ENCODE measurements at places on chromosomes 7 and 10.

GRCh38 chr10:88089498-88089897 lies 226.1 kb downstream of the PTEN start:
- DNase-seq = no peak

- no peak for DNase-seq
These were observed 2.5 kb upstream of the TMEM178B start for GRCh38 chr7:141071260-141071854.

DNA sequence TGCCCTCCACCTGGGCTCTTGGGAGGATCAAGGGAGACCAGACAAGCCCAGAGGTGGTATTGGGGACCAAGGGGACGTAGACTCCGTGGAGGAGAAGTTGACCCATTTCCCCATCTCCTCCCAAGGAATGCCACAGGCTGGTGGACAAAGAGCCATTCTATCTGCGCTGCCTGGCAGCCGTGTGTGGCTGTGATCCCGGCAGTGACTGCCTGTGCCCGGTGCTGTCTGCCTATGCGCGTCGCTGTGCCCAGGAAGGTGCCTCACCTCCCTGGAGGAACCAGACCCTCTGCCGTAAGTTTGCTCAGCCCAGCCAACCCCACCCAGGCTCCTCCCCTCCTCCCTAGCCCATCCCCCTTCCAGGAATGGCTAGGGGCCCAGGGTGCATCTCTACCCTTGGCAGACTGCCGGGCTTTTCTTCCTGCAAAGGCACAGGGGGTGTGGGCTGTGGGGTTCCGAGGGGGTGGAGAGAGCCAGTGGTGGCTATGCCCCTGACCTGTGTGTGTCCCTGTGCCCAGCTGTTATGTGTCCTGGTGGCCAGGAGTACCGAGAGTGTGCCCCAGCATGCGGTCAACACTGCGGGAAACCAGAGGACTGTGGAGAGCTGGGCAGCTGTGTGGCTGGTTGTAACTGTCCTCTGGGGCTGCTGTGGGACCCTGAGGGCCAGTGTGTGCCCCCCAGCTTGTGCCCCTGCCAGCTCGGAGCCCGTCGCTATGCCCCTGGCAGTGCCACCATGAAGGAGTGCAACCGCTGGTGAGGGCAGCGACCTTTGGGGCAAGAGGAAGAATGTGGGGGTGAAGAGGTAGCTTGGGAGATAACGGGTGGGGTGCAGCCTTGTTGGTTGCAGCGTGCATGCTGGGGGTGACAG lies 10.2 kb upstream of the ZNF467 start:
- no peak for DNase-seq

DNA sequence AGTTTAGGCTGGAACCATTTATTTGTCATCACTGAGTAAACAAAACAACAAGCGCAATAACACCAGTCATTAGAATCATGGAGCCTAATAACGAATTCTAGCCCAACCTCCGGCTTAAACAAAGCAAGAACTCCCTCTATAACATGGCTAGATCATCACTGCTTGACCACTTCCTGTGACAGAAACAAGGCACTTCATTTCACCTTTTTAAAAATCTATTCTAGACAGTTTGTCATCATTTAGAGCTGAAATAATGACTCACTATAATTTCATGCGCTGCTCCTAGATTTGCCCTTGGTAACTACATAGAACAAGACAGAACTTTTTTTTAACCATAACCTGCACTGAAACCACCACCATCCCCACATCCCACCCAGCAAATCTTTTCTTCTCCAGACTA lies 81.3 kb downstream of the OSBPL3 start:
- no peak for DNase-seq

DNA sequence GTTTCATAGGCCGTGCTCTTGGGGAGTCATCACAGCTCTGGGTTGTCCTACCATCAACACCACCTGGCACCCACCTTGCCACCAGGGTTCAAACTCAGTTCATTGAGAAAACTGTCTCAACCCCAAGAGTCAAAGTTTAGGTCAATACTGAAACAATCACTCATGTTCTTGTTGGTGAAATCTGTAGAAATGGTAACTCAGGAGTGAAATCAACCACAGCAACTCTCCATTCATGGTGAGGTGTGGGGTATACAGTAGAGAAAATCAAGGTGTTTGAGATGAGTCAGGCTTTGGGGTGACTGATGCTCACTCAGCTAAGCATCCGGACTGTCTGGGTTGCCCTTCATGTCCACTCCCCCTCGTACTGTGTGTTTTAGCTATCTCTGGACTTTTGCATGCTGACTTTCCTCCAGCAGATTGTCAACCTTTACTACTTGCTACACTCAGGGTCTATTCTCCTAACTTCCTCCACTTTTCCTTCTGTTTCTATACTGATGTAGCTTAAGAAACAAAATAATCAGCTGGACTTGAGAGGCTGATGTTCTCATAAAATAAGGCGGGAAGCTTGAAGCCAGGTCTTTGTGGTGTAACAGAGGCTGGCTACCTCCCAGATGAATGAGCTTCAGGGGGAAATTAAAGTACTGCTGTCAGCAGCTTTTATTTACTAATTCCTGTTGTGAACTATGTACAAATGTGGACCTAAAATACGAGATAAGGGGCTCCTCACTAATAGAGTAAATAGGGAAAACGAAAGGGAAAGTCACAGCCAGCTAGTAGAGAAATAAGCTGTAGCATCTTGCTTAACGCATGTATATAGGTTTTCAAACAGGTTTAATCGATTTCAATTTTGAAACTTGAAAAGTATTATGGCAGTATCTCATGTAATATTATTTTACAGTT lies 173.6 kb upstream of the AKR1E2 start:
- DNase-seq = no peak

DNA sequence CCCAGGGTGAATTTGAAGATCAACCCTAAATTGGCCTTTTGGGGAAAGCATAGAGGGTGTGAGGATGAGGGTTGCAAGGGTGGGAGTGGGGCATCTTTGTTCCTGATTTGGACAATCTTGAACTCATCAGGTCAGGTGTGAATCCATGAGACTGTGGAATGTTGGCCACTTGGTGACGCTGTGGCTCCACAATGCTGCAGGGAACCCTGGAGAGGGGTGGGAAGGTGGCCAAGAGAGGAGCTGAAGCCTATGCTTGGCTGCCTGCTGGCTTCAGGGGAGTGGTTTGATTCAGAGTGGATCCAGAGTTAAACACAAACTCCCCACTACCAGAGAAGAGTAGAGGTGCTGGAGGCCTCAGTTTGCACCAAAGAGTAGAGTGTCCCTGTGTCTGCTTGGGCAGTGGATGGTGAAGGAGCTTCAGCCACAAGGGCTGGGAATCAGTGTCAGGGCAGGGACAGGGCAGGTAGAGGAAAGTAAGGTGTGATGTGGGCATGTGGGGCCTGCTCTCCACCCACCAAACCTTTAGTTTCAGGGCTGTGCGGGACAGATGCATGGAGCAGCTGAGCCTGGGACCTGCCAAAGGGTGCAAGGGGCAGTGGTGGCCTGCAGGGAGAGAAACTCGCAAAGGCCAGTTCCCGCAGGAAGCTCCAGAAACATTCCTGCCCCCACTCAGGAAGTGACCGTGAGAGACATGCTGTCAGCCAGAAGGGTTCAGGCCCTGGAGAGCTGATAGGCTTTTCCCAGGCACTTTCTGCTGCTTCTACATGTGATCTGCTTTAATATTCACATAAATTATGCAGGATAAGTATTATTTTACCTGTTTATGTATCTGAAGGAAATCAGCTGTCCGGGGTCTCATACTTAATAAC lies 81.0 kb upstream of the PRSS58 start:
- DNase-seq = no peak

- no peak for DNase-seq
These were observed 114.2 kb downstream of the SMURF1 start for GRCh38 chr7:99029466-99030435.

GRCh38 chr7:70810558-70811139 lies 321.3 kb upstream of the GALNT17 start:
- no peak for DNase-seq

DNA sequence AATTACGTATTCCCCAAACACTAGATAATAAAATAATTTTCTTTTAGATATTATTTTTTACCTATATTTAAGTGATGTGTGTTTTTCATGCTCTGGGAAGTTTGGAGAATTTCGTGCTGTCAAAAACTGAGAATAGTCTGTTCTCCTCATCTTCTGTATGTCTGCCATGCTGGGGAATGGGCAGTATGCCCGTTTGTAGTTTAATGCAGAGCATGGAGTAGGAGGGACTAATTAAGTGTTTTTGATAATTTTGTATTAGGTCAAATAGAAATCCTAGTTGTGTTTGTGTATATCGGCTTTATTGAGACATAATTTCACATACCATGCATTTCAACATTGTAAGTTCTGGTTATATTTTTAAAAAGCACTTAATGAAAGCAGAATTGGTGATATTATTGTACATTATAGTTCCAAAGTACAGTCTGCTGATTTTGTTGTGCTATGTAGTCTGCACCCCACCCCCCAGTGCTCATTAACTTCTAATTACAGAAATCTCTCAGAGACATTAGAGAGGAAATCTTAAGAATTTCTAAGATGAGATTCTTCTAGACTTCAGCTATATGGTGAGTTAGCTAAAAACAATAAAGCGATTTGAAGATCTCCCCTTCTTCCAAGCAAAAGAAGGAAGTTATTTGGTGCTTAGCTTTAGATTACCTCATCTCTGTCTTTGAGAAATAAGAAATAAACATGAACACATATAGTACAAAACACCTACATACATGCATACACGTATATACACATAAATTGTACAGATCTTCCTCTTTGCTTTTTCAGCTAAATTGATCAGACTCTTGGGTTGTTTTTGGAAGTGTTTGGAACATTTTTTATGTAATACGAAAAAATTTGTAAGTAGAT lies 22.2 kb downstream of the ZRANB1 start:
- DNase-seq = no peak

GRCh38 chr10:110618230-110618610 lies 25.9 kb upstream of the RBM20 start:
- no peak for DNase-seq

DNA sequence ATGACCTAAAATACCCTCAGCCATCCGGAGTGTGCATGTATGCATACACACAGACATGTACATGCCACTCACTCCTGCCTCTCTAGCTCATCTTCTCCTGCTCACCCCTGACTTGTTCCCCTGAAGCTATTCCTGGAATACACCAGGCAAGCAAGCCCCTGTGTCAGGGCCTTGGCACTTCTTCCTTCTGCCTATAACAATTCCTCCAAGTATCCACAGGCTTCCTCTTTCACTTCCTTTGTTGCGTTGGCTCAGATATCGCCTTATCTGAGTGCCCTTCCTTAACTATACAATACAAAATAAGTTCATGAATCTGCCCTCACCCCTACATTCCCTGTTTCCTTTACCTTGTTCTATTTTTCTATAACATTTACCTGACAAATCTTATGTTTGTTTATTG lies 88.8 kb downstream of the NOD1 start:
- DNase-seq = no peak

DNA sequence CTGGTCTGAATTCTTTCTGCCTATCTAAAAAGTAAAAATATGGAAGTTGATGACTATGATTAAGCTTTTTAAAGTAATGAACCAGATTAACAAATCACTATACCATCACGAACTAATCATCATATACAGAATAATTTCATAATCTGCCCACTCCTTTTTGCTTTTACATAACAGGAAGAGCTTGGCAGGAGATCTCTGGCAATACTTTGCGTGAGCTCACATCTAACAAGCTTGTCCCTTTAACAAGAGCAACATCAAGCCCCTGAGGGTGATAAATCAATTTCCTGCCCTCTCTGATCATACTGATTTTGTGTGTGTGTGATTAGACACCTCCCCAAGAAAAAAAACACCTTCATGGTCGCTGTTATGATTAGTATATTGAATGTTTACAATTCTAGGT lies 143.5 kb upstream of the ASAH2 start:
- no peak for DNase-seq

- DNase-seq = no peak
These were observed 18.4 kb downstream of the TSPAN14 start for GRCh38 chr10:80472234-80473095.

- DNase-seq = no peak
These were observed 84.8 kb upstream of the AOAH start for GRCh38 chr7:36809086-36809485.

- DNase-seq = no peak
These were observed at the start of gene C10orf105 for GRCh38 chr10:71719464-71720201. Gene C10orf105, minus strand, starts transcription at chr10:71719778. Its CDS starts 3,441 bp downstream, at chr10:71716337.

DNA sequence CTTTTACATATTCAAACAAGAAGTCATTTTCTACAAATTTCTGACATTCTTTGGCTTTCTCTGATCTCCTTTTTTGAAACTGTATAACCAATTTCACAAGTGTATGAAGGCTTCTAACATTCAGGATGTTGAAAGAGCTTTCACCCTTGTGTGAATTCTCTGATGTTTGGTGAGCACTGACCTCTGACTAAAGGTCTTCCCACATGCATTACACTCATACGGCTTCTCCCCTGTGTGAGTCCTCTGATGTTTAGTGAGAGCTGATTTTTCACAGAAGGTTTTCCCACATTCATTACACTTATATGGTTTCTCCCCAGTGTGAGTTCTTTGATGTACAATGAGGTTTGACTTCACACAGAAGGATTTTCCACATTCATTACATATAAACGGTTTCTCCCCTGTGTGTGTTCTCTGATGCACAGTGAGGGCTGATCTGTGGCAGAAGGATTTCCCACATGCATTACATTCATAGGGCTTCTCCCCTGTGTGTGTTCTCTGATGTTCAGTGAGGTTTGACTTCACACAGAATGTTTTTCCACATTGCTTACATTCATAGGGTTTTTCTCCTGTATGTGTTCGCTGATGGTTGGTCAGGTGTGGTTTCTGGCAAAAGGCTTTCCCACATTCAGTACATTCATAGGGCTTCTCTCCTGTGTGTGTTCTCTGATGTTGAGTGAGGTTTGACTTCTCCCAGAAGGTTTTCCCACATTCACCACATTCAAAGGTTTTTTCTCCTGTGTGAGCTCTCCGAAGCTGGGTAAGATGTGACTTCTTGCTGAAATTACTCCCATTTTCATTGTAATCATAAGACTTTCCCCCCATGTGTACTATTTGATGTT lies 25.7 kb downstream of the ZNF248 start:
- no peak for DNase-seq

GRCh38 chr10:51620131-51620530 lies 79.3 kb downstream of the CSTF2T start:
- no peak for DNase-seq

DNA sequence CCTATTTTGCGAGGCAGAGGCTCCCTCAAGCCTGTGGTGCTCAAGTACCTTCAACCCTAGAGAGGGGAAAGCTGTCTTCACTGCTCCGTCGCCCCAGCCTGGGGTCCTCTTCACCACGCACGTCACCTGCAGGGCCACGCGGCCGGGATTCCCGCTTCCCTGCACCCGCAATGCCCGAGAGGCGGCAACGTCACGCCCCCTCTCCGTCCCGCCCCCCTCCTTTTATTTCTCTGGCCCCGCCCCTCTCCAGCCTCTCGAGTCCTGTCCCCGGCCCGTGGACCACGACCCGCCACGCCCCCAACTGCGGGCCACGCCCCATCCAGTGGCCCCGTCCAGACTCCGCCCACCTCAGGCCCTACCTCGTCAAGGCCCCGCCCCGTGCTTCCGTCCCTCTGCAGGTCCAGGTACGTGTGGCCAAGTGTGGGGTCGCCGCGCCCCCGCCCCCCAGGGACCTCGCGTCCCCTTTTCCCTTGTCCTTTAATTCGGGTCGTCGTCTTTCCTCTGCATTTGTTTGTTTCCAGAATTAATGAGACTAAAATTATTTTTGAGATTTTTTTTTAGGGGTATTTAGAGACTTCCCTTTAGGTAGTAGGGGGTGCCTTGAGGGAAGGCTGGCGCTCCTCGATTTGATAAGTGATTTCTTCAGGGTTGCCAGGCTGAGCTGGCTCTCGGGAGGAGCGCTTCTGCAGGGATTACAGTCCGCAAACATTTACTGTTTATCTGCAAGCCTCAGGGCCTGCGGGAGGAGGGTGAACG lies 69.8 kb upstream of the BAIAP2L1 start:
- no peak for DNase-seq

- no peak for DNase-seq
These were observed 113.7 kb downstream of the CDK14 start for GRCh38 chr7:90709501-90710465.
